Osteocyte (in vitro differentiated cells): ENCODE measurements at places on chromosomes 13 and 19. TPM values are rescaled to one million over a fixed set of nuclear protein-coding genes. Genes with fewer than 3 reads are reported as not detected.
A peak's percentile ranks its signal among the peaks of the same experiment; 100 is the strongest.

- no peaks in the 10 kb centered on the region for H3K36me3 ChIP-seq
- H3K27ac ChIP-seq, result no peak overlapping the region
- no peak for DNase-seq
- no peaks in the 10 kb centered on the region for H3K27me3 ChIP-seq
Observed at GRCh38 chr19:30122431-30122830, 180.4 kb downstream of the URI1 start.

DNA sequence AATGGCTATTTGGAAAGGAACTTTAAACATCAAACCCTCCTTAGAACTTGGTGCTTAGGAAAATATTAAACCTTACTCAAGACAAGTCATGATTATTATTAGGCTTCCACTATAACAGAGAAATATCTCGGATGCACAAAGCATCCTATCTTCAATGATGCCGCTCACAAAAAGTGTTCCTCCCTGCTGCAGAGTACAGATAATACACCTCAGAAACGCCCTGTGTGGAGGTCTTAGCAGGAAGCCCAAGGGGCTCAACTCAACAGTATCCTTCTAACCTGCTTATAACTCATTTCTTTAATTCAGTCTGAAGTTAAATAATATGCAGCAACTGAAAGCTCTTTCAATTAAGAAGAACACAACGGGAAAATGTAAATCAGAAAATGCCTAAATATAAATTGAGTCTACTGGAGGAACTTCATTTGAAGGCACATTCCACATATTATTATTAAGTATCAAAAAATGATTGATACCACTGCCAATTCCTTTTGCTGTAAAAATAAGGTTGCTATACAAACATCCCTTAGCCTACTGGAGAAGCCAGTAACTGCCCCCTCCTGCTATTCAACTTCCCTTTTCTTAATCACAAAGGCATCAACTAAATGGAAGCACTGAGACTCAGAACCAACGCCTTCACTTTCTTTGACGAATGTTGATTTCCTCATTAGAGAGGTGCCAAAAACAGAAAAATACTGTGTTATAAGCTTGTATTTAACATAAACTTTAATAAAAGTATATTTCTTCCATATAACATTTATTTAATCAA lies 12.0 kb downstream of the ELF1 start:
- no peak for DNase-seq
- H3K4me1 ChIP-seq, result peaks cover 32% of the 10 kb centered on the region
- H3K36me3 ChIP-seq, result peaks cover 2% of the 10 kb centered on the region
- H3K27ac ChIP-seq, result peak overlapping the region; percentile 66
- no peak overlapping the region for H3K4me3 ChIP-seq

GRCh38 chr13:90787007-90787406 lies 560.5 kb upstream of the MIR17HG start:
- no peaks in the 10 kb centered on the region for H3K36me3 ChIP-seq
- peaks cover 3% of the 10 kb centered on the region for H3K27me3 ChIP-seq
- no peak for DNase-seq
- H3K4me1 ChIP-seq, result no peaks in the 10 kb centered on the region
- no peak overlapping the region for H3K27ac ChIP-seq

- no peak for DNase-seq
- peaks cover 10% of the 10 kb centered on the region for H3K36me3 ChIP-seq
- H3K27ac ChIP-seq, result no peak overlapping the region
- no peak overlapping the region for H3K4me3 ChIP-seq
Observed at GRCh38 chr19:5950741-5951140, 27.2 kb downstream of the RANBP3 start.

MRPL57 gene
- total RNA-seq, result 15.1 and 16.1 TPM in 2 replicates
